ENCODE measurements at places on chromosomes 7 and 10.

DNA sequence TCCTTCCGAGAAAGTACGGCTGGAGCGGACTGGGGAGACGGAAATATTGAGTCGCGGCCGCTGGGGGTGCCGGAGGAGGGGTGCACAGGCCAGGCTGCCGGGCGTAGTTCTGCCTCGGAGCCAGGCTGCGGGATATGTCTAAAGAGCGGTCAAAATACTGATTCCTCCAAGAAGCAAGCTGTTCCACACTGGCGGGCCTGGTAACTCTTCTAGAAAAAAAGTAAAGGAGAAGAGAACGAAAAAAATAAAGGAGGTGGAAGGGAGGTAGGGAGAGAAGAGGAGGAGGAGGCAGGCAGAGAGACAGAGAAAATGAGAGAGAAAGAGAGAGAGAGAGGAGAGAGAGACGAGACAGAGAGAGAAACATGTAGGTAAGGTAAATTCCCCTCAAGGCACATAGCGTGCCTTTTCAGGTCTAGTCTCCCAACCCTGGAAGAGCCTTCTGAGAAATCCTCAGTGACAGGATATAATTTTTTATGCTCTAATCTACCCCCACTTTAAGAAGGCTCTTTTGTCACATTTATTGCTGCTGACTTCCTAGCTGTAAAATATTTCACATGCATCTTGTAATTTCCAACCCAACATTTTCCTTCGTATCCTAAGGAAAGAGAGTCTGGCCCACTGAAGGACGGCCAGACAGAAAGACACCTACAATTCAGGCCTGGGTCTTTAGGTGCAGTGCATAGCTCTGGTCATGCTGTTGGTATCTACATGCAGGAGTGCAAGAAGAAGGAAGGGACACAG, 5.7 kb downstream of the DLX5 start:
- no peak for DNase-seq

DNA sequence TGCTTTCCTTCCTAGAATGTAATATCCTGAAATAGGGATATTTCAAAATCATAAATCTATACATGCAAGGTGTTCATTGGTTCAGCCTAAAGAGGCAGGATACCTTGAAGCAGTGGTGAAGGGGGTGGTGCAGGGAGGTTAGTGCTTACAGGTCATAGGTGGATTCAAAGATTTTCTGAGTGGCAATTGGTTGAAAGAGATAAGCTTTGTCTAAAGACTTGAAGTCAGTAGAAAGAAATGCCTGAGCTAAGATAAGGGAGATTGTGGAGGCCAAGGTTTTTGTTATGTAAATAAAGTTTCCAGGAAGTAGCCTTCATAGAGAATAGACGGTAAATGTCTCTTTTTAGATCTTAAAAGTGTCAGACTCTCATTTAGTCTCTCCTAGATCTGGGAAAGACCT, 741.2 kb upstream of the ZWINT start:
- no peak for DNase-seq

DNA sequence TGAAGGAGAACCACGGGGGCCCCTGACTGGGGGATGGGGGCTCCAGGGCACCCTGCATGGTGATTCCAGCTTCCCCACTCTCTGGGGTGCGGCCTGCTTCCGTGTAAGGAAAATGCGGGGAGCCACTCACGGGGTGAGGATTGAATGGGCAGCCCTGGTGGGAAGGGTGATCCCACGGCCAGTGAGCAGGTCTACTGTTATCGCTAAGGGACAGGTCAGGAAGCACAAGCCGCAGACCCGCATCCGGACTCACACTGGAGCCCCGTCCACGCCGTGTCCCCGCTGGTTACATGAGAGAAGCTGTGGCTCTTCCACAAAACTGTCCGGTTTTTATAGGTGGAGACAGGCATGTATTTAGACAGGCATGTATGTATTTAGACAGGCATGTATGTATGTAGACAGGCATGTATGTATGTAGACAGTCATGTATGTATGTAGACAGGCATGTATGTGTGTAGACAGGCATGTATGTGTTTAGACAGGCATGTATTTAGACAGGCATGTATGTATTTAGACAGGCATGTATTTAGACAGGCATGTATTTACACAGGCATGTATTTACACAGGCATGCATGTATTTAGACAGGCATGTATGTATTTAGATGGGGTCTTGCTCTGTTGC, 5.7 kb downstream of the PSMG3 start:
- DNase-seq: no peak

DNA sequence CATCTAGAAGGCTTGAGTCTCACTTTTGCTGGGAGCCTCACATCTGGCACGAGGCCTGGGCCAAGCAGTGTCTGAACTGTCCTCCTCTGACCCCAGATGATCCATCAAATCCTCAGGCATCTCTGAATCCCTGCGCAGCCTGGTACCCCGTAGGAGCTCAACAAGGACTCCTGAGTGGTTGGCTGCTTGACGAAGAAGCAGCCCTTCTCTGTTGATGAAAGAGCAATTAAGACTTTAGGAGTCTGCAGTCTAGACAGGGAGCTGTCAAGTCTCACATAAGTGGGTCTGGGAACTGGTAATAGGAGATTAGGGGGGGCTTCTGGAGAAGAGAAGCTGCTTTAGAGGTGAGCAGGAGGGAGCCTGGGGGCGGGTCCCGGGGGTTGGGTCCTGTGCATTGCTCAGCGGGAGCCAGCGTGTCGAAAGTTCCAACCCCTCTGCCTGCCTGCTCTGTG, 326.0 kb downstream of the RPS24 start:
- no peak for DNase-seq

DNA sequence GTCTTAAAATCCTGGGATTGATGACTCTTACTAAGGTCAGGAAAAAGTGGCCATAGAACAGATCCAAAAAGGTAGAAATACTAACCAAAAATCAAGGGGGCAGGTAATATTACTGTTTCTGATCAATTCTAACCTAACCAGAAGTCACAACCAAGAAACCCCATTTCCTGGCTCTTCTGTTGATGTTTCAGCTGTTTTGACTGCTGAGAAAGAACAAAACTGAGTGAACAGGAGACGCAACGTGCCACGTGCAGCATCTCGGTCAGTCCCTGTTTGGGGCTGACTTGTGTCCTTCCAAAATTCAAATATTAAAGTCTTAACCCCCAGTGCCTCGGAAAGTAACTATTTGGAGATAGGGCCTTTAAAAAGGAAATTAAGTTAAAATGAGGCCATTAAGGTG, 56.8 kb downstream of the JAZF1 start:
- no peak for DNase-seq

- no peak for DNase-seq
Measured at GRCh38 chr10:24871011-24871935, 81.1 kb downstream of the PRTFDC1 start.

DNA sequence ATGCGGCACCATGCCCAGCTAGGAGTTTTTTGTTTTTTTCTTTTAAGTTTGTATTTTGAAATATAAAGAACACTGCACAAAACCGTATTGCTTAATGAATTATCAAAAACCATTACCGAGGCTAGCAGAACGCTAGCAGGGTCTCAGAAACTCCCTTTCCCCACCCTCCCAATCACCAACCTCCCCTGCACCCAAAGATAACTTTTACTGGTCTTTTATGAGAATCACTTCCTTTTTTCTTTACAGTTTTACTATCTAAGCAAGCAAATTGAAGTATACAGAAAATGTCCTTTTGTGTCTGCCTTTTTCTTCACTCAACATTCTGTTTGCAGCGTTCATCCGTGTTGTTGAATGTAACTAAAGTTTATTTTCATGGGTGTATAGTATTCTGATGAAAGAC, 13.4 kb downstream of the HIP1 start:
- no peak for DNase-seq

- DNase-seq: no peak
Measured at GRCh38 chr10:118669020-118669791, 73.8 kb upstream of the PRLHR start.

GRCh38 chr10:80268266-80268665, 21.2 kb downstream of the MAT1A start:
- no peak for DNase-seq

Data from stimulated activated CD4-positive, alpha-beta T cell treated with anti-CD3 and anti-CD28 coated beads, TNF-alpha, amount 100 ng/mL, for 48 hours (primary cell).